GM19239 (cell line): ENCODE measurements at places on chromosomes 13 and 19.

- no peak for DNase-seq
Measured at GRCh38 chr19:47499863-47500830, 14.7 kb downstream of the NAPA start.

- no peak for DNase-seq
Measured at GRCh38 chr19:49151267-49152118, 3.7 kb downstream of the HRC start.

- no peak for DNase-seq
Measured at GRCh38 chr19:18214779-18215433, 11.1 kb upstream of the RAB3A start.

DNA sequence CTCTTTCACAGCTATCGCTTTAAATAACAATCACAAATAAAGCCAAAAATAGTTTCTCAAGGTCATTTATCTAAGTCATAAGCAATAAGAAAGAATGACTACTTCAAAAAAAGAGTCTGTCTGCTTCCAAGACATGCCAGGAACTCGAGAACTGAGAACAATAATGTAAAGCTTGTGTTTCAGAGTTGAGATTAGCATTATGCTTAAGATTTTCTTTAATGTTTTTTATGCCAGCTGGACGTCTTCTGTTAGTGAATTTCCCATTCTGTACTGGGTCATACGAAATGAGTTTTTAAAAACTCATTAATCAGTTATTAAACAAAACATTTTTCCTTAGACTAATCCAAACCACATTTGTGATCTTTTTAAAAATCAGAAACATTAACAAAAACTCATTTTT is 3.2 kb upstream of the SPRYD7 start:
- no peak for DNase-seq

DNA sequence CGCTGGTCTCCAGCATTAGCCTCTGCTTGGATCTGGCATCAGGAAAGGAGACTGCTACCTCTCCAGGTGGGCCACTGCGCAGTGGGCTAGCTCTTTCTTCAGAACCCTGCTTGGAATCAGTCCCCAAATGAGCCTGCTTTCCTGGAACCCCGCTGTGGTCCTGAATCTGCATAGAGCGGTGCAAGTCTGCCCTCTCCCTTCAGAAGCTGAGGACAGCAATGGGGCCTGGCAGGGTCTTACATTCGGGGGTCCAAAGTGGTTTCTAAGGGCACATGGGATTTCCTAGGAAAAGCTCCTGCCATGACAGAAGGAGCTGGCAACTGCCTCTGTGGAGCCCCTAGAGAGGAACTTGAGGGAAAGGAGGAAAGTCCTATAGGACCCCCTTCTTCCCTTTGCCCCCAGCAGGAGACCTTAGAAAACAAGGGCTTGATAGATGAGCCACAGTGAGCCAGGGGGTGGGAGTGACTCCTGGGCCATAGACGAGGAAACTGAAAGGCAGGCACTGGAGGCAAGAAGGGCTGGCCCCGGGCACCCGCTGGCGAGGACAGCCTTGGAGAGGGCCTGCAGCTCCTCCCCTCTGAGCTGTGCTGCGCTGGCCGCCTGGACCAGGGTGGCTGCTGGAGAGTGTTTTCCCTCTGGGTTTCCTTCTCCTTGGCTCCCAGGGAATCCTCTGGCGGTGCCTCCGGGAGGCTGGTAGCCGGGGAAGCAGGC is 1.4 kb upstream of the VSTM2B start:
- no peak for DNase-seq

DNA sequence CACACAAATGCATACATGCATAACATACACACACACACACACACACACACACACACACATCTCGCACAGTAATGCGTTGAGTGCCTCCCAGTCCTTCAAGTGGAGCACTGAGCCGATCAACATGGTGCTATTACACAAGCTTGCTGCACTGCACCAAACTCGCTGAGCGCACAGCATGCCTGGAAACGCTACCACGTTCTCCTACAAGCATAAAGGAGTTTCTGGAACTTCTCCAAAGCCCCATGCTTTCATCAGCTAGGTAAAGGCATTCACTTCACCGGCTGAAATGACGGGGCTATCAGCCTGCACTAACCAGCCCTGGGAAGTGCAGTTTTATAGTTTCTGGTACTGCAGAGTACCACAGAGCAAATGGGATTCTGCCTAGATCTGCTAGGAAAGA is 92.7 kb downstream of the FGF14 start:
- no peak for DNase-seq

GRCh38 chr13:29473166-29473565 is 122.3 kb downstream of the SLC7A1 start:
- DNase-seq, result no peak

GRCh38 chr19:39165857-39166256 is 30.9 kb upstream of the NCCRP1 start:
- no peak for DNase-seq

DNA sequence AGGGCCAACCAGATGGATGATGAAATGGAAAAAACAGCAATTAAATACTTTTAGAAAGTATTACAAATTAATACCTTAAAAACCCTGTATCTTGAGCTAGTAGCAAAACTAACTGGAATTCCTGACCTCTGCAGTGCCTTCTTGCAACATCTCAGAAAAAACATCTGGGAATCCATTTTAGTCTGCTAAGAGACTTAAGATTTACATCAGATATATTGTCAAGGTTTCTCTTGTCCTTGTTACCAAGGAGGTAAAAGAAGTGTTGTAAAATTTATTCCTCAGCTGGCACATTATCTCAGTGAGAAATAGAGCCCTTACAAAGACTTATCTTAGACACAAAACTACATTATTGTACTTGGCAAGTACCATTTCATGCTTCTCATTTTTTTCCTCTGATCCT is 18.5 kb downstream of the KCNRG start:
- no peak for DNase-seq

- DNase-seq, result no peak
Measured at GRCh38 chr19:54888239-54888638, 14.2 kb downstream of the FCAR start.

DNA sequence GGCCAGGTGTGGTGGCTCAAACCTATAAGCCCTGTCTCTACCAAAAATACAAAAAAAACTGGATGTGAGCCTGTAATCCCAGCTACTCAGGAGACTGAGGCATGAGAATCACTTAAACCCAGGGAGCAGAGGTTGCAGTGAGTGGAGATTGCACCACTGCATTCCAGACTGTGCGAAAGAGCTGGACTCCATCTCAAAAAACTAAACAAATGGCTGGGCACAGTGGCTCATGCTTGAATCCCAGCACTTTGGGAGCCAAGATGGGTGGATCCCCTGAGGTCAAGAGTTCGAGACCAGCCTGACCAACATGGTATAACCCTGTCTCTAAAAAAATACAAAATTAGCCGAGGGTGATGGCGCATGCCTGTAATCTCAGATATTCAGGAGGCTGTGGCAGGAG is 34.9 kb upstream of the ZNF83 start:
- no peak for DNase-seq
